ENCODE measurements at places on chromosomes 3 and 15.

GRCh38 chr3:98038286-98038685, 3.2 kb upstream of the GABRR3 start:
- no peak for DNase-seq

- DNase-seq: no peak
Observed at GRCh38 chr3:9581742-9582141, 28.1 kb upstream of the LHFPL4 start.

GRCh38 chr15:41006479-41006878, 53.2 kb downstream of the CHAC1 start:
- DNase-seq: no peak

DNA sequence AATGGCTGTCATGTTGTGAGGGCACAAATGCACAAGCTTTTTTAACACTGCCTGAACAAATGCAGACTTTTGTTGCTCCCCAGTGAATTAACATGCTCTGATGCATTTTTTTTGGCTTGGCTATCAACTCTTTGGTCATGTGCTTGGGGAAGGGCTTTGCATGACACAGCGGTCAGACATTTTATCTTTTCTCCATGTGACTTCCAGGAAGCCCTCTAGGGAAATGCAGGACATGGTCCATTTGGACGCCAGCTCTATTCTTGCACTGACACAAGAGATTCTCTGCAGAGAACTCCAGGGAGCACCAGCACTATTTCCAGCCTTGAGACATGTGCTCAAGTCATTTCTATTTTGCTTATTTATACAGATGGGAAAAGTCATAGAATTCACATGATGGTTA, 46.2 kb downstream of the NEK11 start:
- no peak for DNase-seq

GRCh38 chr3:48112813-48113212, 75.4 kb downstream of the CDC25A start:
- no peak for DNase-seq

DNA sequence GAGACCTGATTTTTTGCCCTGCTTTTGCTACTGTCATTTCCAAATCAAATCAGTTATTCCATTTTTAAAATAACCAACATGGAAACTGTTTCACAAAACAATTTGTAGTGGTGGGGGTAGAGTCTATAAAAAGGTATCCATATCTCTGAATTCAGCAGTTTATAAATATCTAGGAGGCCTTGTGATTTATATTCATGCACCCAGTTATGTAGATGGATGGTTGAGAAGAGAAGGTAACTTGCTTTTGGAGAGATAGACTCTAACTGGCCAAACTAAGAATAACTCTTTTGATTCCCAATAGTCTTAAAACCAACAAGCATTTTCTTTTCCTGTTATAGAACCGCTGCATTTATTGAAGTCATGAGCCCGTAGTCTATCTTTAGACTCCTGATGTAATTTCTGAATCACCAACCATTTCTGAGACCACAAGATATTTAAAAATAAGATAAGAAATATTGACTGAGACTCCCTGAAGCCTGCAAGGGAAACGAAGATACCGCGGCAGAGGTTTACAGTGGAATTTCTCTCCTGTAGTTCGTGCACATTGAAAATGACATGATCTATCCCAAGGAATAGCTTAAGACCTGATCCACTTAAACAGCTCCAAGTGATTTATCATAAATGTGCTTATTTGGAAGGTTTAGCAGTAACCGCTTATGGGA, 68.5 kb downstream of the SAMMSON start:
- DNase-seq: no peak

GRCh38 chr3:183377307-183377959, 51.0 kb downstream of the MCF2L2 start:
- no peak for DNase-seq

- peak; percentile 92 for DNase-seq
Observed at GRCh38 chr3:61251174-61251972, at the start of gene FHIT. Gene FHIT, minus strand, starts transcription at chr3:61251452.

DNA sequence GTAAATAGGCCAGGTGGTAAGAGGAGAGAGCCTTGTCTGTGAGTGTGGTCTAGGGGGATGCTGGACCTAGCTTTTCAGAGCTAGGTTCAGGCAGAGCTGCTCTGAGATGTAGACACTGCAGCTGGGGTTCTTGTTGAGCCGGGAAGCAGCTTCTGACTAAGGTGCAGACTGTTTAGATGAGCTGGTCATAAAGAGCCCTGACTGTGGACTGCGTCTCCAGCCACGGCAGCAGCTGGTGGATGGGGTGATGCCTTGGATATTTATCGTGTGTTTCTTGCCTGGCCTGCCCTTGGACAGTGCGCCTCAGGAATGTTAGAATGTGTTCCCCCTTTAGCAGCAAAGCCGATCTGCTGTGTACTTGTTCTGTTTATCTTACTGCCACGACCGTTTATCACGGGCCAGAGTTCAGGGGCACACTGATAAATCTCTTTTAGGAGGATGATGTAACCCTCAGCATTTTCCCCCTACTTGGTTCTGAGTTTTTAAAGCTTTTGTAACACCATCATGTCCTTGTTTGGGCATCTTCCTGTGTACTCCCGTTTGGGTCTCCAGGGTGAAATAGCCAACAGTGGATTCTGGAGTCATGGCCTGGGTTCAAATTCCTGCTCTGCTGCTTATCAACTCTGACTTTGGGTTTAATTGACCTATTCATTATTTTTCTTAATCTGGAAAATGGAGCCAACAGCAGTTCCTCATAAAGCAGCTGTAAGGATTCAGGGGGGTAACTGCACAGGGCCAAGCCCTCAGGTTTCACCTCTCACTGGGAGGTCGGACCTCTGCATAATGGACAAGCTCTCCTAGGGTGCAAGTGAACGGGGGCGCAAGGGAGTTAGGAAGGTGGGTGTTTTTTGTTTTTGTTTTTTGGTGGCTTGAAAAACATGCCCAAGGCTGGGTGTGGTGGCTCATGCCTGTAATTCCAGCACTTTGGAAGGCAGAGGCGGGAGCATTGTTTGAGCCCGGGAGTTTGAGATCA, 51.4 kb downstream of the FLNB start:
- no peak for DNase-seq

- DNase-seq: no peak
Observed at GRCh38 chr3:24197809-24198208, 252.7 kb downstream of the NR1D2 start.

DNA sequence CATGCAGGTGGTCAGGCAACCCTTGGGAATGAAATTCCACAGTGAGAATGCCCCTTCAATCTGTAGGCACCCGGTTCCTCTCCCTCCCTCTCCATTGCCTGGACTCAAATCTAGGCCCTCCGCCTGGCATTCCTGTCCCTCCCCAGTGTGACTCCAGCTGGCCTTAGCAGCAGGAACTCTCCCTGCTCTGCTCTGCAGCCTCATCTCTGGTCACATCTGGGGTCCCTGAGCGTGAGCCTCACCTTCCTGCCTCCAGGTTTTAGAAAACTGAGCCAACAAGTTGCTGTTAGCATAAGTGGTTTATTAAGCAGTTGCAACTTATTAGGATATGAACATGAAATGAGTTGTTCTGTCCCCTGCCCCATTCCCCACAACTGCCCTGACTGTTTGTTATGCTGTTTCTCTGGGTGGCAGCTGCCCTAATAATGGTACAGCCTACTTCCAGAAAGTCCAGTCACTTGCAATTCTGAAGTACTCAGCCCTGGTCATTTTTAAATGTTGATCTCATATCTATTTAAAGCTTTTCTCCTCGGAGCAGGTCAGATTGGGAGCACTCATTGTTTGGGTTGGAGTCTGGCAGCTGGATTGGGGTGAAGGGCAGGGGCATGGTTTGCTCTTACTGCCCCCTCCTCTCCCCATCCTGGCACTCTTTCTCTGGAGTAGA, 63.0 kb upstream of the ANKRD34C start:
- no peak for DNase-seq

Data from stimulated activated CD4-positive, alpha-beta T cell treated with anti-CD3 and anti-CD28 coated beads, Interleukin-12 subunit alpha, Interleukin-12 subunit beta, amount 100 ng/mL, for 24 hours (primary cell).